Stimulated activated CD4-positive, alpha-beta T cell treated with anti-CD3 and anti-CD28 coated beads, TNF-alpha, amount 100 ng/mL, for 1 hour (primary cell): ENCODE measurements at places on chromosomes 4 and X.

DNA sequence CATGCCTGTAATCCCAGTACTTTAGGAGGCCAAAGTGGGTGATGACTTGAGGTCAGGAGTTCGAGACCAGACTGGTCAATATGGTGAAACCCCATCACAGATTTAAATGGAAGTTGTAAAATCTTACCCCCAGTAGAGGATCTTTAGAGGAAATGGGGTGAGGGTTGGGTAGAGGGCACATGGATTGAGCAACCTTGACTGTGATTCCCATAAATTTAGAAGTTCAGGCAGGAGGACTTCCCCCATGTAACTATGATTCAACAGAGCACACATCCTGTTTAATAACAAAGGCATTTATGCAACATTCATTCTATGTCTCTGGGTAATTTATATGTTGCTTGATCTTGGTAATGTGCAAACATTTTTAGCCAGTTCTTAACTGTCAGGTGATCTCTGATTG is 143.1 kb downstream of the RBM47 start:
- no peak for DNase-seq

DNA sequence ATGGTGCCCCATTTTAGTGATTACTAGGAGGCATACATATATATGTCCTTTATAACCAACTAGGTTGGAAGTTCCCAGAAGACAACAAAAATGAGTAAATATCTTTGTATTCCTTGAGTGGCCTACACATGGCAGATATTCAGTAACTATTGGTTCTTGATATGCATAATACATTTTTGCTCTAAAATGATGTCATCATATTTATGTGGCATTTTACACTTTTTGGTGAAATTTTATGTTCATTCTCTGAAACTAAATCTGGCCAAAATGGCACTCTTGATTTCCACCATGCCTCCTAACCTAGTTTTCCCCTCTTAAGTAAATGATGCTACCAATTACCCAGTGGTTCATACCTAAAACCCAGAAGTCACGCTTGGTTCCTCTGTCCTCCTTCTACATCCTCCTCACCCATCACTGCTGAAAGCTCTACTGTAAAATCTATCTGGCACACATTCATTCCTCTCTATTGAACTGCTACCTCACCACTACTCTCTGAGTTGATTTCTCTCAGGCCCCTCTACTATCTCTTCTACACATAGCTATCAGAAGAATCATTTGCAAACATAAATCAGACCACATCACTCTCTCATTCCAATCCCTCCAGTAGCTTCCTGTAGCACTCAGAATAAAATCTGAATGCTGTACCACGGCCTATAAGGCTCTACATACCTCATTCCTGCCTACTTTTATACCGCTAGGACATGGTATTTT is 13.4 kb downstream of the SLC10A7 start:
- DNase-seq: no peak

GRCh38 chr4:43330288-43330687 is 437.8 kb downstream of the GRXCR1 start:
- no peak for DNase-seq

DNA sequence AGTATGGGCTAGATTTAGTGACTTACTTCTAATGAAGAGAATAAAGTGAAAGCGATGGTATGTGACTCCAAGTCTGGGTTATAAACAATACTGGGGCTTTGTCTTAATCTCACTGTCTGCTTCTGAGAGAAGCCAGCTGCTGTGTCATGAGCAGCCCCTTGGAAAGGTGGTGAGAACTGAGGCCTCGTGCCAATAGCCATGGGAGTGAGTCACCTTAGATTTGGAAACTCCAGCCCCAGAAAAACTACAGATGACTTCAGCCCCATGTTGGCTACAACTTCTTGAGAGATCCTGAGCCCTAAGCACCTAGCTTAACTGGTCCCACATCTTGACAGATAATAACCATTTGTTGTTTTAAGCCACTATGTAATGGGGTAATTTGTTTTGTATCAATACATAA is 77.6 kb downstream of the CWH43 start:
- DNase-seq: no peak

- no peak for DNase-seq
Measured at GRCh38 chr4:139624441-139625092, 41.1 kb upstream of the MGST2 start.

GRCh38 chrX:55488593-55489313 is 895 bp downstream of the USP51 start:
- DNase-seq: peak; percentile 20

DNA sequence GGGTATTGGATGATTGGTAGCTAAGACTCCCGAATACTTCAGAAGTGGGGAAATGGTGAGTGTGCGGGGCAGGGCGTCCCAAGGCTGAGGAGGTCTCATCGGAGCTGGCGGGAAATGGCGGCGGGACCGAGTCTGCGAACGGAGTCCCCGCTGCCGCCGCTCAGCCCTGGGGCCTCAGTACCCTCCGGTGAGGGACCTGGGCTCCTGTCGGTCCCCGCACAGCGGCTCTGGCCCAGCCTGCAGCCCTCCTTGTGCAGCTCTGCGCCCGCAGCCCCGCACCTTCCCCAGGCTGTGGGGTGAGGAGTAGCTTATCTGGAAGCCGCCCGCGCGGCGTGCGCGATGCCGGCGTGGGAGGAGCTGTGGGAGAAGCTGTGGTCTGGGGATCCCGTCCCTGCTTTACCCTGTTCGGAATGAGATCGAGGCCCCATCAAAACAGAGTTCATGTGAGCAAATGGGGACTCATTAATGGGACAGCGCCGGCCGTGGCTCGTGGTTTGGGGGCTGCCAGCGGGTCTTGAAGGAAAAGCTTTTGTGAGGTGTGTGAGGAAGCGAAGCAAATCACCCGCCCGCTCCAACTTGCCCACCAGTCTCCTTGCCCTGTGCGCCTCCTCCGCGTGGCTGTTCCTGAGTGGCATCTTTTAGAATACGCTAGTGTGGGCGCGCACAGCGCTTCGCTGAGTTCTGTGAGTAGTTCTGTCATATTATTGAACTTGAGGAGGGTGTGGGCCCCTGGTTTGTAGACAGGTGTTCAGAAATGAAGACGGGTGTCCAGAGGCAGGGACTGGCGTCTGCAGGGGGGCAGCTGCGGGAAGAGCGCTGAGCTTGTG is 531 bp downstream of the ZNF141 start:
- DNase-seq: peak; percentile 35

- peak; percentile 8 for DNase-seq
Measured at GRCh38 chrX:49840679-49841078, 11.6 kb downstream of the PAGE4 start.

GRCh38 chr4:87849612-87850011 is 16.8 kb downstream of the MEPE start:
- DNase-seq: no peak

DNA sequence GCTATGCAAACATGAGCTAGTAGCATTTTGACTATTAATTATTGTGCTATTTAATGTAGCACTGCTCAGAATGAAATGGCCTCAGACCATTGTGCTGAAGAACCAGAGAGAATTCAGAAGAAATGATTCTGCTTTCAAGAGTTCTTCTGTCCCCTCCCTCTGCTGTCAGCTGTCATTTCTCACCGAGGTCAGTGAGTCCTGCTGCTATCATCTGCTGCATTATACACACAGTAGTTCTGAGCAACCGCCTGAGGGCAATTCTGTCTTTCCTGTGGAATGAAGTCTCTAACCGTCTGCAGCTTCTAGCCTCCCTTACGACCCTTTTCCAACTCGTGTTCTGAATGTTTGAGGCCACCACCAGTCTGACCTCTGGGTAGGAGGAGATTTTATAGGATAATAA is 249.4 kb downstream of the HNRNPD start:
- no peak for DNase-seq

- no peak for DNase-seq
Measured at GRCh38 chr4:1356181-1356998, 9.4 kb downstream of the UVSSA start.
